ENCODE measurements at places on chromosomes 3 and 15. TPM values are rescaled to one million over a fixed set of nuclear protein-coding genes. Genes with fewer than 3 reads are reported as not detected.

Gene C3orf33
- 2.6 TPM for total RNA-seq

DNA sequence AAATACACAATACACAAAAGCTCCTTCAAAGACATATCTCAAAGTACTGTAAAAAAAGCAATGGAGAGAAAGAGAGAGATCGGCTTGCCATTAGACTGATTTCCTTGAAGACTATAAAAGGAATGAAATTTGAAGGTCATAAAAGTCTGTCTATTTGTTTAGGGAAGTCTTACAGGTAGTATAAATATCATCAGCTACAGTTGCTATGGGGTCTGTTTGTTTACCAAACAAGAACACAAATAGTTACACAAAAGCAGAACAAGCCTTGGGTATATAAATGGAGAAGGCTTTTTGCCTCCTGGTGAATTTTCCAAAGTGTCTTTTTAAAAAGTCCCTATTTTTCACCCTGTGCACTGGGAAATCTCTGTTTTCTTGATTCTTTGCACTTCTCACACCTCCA, 552.3 kb downstream of the FOXP1 start:
- no peak for DNase-seq

GRCh38 chr15:58517252-58517681, 85.5 kb downstream of the LIPC start:
- no peak for DNase-seq

DNA sequence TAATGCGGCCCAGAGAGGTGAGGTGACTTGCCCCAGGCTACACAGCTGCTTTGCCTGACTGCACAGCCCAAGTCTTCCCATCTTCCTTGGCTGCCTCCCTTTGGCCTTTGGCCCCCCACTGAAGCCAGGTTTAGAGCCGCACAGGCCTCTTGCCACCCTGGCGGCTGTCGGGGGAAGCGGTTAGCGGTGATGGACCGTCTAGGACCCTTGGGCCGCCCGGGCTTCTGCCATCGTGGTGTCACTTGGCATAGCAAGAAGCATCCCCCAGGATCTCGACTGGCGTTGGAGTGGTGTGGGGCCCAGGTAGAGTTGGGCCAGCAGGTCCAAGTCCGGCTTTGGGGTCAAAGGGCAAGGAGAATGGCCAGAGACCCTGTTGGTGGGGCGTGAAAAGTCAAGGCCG, 61.0 kb downstream of the LINGO1 start:
- no peak for DNase-seq

DNA sequence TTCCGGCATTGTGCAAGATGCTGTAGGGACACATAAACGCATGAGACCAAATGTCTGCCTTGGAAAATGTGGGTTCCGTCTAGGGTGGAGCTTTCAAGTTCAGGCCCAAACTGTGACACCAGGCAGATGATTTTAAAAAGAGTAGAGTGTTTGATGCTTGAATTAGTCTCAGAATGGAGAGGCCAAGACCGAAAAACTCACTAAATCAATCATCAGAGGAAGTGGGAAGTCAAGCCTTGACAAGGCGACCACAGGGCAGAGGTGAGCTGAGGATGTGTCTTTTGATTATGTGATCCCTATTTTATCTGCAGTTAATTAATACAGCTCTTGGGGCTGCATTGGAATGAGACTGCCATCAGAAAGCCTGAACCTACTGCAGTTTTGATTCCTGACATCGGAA, 275.4 kb downstream of the ABHD5 start:
- no peak for DNase-seq

Gene TMEM44
- total RNA-seq, result 9.0 TPM

- DNase-seq, result no peak
Measured at GRCh38 chr15:71708741-71709140, 101.6 kb upstream of the NR2E3 start.

Gene CCR5
- not detected for total RNA-seq

- DNase-seq, result no peak
Measured at GRCh38 chr15:99168601-99169580, 64.0 kb downstream of the SYNM start.

DNA sequence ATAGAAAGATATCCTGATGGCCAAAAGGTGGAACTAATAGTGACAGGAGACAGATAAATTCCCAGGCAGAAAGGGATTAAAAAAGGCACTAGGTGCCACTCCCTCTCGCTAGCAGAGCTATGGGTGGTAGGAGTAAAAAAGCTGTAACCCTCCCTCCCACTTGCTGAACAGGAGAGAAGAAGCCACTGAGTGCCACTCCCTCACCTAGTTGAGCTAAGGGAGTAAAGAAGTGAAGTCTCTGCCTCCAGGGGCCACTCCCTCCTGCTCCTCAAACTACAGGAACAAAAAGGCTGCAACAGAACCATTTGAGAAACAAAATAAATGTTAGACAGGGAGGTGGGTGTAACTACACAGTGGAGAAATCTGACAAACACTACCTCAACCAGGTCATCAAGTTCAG, 276.2 kb upstream of the EPHA6 start:
- DNase-seq, result no peak

DNA sequence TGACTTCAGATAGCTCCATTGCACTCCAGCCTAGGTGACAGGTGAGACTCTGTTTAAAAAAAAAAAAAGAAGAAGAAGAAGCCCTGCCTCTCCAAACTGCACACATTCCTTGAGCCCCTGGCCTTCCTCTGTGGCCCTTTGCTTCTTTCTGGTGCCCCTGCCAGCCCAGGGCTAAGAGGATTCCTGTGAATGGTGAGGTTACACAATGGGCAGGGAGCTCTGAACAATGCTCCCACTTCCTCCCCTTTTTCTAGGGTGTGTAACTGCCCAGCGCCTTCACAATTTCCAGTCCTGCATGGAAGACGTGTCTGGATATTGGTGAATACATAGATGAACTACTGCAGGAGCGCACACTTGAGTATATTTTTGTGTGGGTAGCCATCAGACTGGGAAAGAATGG, 3.6 kb upstream of the AMOTL2 start:
- DNase-seq, result no peak

DNA sequence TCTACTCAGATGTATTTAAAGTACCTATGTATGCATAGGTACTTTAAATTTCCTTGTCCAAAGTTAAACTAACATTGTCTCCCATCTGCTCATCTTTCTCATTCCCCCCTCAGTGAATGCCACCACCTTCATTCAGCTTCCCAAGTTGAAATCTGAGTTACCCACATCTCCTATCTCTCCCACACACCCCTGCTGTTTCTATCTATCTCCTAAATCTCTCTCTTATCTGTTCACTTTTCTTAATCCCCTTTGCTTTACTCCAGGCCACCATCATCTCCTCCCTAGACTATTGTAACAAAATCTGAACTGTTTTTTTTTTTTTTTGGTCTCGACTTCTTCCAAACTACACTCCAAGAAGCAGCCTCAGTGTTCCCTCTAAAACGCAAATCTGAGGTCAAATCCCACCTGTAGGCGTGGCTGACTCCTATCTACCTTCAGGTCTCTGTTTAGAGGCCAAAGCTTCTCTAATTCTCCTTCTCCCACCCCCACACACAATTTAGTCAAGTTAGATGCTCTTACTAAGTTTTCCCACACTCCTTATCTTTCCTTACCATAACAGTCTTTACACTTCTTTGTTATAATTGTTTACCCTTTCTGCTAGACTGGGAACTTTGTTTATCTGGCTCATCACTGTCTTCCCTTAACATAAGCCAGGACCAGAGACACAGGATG, 3.5 kb upstream of the NEO1 start:
- DNase-seq, result no peak

GRCh38 chr3:33174711-33175414, 43.7 kb downstream of the SUSD5 start:
- DNase-seq, result no peak

DNA sequence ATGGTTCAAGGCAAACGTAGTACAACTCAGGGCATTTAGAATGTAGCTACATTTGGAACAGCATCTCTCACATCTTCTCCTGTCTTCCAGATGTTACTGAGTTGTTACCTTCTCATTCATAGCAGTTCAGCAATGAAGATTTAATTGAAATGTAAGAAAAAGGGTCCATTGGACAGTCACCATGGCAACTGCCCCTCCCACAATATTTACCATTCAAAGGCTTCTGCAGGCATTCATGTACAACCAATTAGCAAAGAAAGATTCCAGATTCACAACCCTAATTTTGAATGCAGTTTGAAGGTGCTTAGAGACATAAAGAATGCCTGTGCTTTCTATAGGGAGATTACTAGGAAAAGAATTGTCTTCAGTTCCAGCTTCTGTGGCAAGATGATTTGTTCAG, 22.2 kb downstream of the SCN11A start:
- DNase-seq, result no peak

- peak; percentile 73 for DNase-seq
Measured at GRCh38 chr15:78075490-78076230, 1.9 kb downstream of the TBC1D2B start.

DNA sequence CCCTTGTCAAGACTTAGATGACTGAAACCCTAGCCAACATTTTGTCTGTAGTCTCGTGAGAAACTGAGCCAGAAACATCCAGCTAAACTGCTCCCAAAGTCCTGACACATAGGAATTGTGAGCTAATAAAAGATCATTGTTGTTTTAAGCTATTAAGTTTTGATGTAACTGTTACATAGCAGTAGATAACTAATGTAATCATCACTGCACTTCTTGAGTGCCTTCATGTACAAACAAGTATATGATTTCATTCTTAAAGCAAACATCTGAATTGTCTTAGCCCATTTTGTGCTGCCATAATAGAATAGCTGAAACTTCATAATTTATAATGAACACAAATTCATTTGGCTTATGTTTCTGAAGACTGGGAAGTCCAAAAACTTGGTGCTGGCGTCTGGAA, 87.3 kb downstream of the NSUN3 start:
- peak; percentile 63 for DNase-seq

Gene SI
- total RNA-seq, result not detected

Gene ARPIN
- total RNA-seq, result 12.9 TPM

Gene MYLK
- total RNA-seq, result 3.2 TPM

DNA sequence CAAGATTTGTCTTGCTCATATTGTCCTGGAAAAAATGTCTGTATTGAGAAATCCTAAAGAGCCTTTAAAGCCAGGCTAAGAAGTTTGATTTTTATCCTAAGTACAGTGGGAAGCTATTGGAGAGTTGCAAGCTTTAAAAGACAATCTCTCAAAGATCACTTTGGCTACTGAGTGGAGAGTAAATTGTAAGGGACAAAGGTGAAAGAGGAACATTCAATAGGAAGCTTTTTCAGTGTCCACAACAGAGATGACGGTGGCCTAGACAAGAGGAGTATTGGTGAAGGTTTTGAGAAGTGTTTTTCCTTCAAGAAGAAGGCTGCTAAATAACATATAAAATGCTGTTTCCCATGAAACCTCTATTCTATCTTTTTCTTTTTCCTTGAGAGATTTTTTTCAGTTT, 249.5 kb upstream of the IL12A start:
- DNase-seq, result no peak

Gene ROPN1B
- total RNA-seq, result 0.13 TPM

Gene ADAMTS7
- 0.51 TPM for total RNA-seq
